ENCODE measurements at places on chromosomes 2 and 18. TPM values are rescaled to one million over a fixed set of nuclear protein-coding genes. Genes with fewer than 3 reads are reported as not detected.

The FAP gene
- 1.2 TPM for total RNA-seq

The MIB1 gene
- total RNA-seq, result 40.7 TPM

The TUBA4B gene
- 0.25 TPM for total RNA-seq

The SLC38A11 gene
- total RNA-seq, result 5.9 TPM

The POMC gene
- total RNA-seq, result 55.7 TPM

The FER1L5 gene
- 7.1 TPM for total RNA-seq

The PPP1R7 gene
- total RNA-seq, result 139 TPM
